ENCODE measurements at places on chromosomes 3 and 15.

DNA sequence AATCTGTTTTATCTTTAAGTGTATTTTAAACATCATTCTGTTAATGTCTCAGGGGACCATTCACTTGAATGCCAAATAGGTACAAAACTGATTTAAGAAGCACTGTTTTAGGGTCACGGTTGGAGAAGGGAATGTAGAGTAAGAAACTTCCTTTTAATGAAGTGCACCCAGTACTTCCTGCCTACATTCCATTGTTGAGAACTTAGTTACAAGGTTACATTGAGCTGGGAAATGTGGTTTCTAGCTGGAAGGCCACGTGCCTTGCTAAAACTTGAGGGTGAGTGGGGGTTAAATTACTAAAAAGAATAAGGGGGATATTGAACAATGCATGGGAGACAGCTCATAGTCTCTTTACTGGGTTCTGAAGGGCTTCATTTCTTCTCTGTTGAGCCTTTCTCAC is 78.3 kb upstream of the TBC1D5 start:
- no peak for DNase-seq

GRCh38 chr3:140351466-140351865 is 326.4 kb upstream of the TRIM42 start:
- DNase-seq, result no peak

DNA sequence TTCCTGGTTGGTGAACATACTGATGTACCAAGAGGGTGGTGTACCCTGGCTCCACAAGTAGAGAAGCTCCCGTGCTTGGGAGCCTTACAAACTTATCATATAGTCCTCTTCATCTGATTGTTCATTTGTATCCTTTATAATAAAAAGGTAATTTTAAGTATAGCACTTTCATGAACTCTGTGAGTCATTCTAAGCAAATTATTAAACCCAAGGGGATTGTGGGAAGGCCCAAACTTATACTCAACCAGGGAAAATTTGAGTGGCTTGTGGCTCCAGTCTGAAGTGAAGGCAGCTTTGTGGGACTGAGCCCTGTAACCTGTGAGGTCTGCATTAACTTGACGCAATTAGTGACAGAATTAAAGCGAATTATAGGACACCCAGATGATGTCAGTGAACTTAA is 29.0 kb downstream of the TTBK2 start:
- DNase-seq, result no peak

GRCh38 chr15:37034392-37034791 is 66.0 kb downstream of the MEIS2 start:
- DNase-seq, result no peak

DNA sequence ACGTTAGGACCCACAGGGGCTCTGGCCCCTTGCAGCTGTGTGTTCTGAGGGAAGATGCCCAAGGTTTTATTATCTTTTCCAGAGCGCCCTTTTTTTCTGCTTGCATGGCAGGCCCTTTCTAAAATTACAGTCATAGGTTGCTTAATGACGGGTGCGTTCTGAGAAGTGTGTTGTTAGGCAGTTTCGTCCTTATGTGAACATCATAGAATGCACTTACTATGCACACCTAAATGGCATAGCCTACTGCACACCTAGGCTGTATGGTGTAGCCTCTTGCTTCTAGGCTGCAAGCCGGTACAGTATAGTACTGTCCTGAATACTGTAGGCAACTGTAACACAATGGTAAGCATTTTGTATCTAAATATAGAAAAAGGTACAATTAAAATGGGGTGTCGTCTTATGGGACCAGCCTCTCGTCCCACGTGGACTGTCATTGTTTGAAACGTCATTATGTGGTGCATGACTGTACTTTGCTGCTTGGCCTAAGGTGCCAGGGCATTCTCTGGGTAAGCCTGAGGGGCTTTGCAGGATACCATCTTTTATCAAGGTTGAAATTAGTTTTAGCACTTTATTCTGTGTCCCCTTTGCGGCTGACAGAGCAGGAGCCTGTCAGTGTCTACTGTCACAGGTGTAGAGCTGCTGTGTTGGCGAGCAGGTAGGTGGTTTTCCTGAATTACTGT is 10.9 kb downstream of the KLF13 start:
- DNase-seq, result no peak

GRCh38 chr3:169660709-169661360 is 2.7 kb downstream of the MECOM start:
- DNase-seq, result no peak

GRCh38 chr3:23806534-23807423 is 1.0 kb downstream of the UBE2E1 start:
- DNase-seq, result no peak

DNA sequence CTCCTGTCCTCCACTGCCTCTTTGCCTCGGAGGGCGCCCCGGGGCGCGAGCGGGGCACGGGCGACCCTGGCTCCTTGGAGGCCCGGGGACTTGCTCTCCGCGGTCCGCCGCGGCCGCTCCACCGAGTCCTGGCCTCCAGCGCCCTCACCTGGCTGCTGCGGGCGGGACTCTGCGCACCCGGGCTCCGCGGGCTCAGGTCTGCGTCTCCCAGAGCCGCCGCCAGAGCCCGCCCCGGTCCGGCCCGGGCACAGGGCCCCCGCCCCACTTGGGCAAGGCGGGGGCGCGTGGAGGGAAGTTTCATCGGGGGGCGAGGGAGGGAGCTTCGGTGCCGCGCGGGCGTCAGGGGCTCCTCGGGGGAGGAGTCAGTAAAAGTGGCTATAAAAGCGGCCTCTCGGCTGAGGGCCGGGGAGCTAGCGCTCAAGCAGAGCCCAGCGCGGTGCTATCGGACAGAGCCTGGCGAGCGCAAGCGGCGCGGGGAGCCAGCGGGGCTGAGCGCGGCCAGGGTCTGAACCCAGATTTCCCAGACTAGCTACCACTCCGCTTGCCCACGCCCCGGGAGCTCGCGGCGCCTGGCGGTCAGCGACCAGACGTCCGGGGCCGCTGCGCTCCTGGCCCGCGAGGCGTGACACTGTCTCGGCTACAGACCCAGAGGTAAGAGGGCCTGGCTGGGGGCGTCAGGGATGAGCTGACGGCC is at the start of gene CEMIP:
Gene CEMIP, plus strand, starts transcription at position 407 of the 694 bp plus-strand sequence. CDS start 94,510 bp downstream, outside the sequence.
- peak; percentile 68 for DNase-seq

DNA sequence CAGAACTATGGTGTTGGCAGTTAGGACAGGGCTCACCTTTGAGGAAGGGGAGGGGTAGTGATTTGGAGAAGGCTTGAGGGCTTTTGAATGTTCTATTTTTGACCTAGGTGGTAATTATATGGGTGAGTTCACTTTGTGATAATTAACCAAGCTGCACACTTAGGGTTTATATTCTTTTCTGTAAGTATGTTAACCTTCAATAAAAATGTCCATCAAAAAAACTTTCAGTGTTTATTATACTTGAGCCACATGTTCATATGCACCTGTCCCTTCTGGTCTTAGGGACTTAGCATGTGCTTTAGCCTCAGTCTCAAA is 28.4 kb downstream of the PDE8A start:
- no peak for DNase-seq

- DNase-seq, result no peak
Measured at GRCh38 chr3:11739706-11740105, 96.0 kb upstream of the VGLL4 start.

- peak; percentile 1 for DNase-seq
Measured at GRCh38 chr3:76826861-76827260, 213.0 kb upstream of the ROBO2 start.

DNA sequence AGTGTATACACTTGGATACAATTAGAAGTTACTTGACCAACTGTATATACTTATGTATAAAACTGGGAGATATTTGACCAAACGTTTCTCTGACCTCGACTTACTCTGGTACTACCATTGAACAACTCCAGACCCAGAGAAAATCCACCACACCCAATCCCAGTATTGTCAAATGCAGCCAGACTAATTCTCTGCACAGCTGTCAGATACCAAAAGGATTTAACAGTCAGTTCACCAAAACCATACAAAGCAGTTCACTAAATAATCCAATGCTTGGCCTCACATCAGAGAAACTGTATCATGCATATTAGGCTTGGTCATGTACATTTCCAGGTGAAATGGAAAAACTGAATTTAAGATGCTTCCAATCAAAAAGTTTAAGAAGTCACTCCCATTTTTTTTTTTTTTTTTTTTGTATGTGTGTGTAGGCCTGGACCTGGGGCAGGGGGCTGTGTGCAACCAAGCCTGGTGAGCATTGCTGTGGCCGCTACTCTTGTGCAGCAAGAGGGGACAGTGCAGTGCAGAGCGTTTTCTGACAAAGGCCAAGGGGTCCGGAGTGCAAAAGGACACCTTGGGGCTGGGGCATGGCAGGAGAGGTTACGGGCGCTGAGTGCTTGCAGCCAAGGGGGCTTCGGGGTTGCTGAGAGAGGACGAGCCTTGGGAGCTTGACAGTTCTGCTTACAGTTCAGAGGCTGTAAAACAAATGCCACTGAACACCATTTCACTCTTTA is 1.4 kb downstream of the TOMM70 start:
- DNase-seq, result no peak

- no peak for DNase-seq
Measured at GRCh38 chr3:140530603-140531002, 147.3 kb upstream of the TRIM42 start.

- no peak for DNase-seq
Measured at GRCh38 chr15:67508407-67508806, 12.5 kb upstream of the C15orf61 start.

DNA sequence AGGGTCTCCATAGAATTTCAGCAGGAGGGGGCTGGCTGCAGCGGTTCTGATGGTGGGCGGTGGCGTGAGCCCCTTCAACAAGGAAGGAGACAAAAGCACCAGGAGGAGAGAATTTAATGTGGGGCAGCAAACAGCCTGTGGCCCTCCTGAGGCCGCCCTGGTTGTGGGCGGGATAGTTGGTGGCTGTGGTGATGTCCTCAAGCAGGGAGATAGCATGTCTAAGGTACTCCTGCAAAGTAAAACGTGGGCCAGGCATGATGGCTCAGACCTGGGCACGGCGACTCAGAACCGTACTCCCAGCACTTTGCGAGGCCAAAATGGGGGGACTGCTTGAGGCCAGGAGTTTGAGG is 94.0 kb downstream of the LRRK1 start:
- DNase-seq, result no peak

DNA sequence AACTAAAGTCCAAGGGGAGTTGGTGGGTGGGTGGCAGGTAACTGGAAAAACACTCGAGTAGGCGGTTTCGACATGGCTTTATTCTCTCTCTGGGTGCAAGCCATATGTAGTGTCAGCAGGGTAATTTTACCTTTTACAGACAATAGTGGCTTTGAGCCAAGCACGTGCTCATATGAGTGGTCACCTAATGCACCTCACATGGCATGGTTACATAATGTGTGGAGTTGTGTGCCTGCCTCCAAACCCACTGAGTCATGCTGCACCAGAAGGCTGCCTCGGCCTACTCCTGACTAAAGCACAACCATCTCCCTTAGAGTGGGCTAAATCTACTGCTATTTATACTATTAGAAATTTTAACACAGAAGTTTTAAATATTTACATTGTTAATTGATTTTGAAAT is 16.5 kb downstream of the CCRL2 start:
- DNase-seq, result no peak

GRCh38 chr3:191026746-191027145 is 164.3 kb upstream of the GMNC start:
- DNase-seq, result no peak

DNA sequence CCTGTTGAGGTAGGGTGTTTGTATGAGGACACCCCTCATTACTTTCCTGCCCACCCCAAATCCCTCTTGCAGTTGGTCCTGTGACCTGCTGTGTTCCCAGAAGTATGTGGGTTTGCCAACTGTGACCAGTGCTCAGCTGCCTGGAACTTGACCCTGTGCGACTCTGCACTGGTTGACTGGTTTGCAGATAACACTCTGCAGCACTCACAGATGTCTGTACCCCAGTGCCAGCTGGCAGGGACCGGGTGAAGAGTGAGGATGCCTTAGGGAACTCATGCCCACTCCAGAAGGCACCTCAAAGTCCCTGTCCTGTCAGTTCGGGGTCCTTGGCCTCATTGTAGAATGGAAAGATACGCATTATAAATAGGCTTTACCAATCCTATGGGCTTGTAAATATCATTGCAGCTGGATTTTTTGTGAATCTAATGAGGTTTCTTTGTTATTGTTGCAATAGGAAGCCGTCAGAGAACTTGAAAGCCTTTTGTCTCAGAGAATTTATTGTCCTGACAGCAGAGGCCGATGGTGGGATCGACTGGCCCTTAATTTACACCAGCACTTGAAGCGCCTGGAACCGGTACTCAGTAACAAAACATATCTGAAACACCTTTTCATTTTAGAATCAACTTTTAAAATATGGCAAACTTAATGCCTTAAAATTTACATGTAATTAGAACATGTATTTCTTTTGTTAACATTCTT is 18.2 kb downstream of the FAN1 start:
- no peak for DNase-seq

DNA sequence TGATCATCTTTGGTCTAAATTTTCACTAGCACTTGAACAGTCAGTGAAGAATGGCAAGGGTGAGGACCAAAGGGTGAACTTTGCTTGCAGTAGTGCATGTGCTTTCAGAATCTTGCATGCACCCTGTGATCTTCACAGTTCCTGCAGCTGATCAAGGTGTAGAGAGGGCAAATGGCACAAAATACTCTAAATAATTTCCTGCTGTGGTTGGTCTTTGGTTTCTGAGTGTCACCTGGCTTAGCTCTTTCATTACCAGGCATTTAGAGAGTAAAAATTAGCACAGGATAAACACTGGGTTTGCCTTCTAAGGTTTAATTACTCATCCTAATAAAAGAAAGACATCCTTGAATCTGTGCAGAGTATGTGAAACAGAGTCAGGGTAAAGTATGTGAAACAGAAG is 11.4 kb downstream of the TIPARP start:
- DNase-seq, result no peak

DNA sequence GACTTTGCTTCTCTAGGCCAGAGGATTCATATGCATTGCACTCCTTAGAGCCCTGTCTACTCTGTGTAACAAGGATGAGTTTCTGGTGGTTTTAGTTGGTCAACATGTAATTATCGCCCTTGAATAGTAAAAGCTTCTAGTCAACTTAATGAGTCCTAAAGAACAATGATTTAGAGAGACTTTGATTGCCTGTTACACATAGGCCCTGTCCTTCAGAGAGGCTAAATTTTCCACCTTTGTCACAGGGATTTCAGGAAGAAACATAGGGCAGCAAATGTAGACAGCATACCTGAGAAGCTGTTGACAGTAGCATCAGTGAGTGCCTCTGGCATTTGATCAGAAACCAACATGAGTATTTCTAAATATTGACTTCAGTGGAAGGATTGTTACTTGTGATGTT is 7.1 kb downstream of the BTLA start:
- no peak for DNase-seq

DNA sequence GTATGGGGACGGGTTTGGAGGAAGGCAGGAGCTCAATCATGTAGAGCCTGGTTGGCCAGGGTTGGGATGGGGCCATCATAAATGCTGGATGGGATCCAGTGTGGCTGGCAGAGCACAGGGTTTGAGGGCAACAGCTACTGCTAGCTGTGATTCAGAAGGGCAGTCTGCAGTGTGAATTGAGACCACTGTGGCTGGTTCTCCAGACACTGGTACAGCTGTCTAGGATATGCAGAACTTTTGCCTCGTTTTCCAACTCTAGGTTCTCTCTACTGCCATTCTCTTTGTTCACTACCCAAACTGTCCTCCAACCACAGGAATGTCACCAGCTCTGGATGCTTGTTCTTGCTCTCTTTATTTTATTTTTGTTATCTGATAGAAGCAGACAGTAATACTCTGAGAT is 543.6 kb downstream of the AGBL1 start:
- DNase-seq, result no peak

Measured in COR-L47 (cell line).